ENCODE measurements at places on chromosomes 6 and 20.

- DNase-seq: no peak
These were observed 22.7 kb upstream of the NTSR1 start for GRCh38 chr20:62685781-62686555.

DNA sequence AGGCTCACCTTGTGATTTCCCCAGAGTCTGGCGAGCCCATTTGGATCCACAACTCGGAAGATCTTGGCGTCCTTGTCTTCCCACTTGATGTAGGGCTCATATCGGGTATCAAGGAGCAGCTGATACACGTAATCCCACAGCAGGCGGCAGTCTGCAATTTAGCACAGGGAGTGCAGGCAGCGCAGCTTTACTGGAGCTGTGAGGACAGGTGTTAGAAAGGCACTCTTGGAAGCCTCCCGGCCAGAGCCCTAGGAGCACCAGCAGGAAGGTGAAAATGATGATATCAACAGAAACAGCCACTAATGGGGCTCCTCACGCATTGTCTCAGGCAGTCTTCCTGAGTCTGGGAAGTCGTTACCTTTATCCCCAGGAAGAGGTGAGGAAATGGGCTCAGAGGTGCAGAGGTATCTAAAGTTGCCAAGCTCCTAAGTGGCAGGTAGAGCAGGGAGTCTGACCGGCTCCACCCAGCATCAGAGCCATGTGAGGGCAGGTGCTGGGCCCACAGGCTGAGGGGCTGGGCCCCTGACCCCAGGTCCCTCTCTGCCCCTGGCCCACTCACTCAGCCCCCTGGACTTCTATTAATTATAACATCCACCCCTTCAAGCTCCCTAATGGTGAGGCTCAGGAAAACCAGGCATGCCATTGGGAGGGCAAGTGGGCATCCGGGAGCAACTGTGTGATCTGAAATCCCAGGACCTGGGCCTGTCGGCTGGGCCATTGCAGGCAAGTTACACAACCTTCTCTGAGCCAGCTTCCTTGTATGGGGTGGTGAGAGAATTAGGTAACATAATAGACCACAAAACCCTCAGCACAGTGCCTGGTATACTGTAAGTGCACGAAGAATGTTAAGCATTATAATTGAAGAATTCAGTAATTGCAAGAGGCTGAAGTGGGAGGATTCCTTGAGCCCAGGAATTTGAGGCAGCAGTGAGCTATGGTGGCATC lies 18.3 kb downstream of the ETV7 start:
- DNase-seq: peak; percentile 70

DNA sequence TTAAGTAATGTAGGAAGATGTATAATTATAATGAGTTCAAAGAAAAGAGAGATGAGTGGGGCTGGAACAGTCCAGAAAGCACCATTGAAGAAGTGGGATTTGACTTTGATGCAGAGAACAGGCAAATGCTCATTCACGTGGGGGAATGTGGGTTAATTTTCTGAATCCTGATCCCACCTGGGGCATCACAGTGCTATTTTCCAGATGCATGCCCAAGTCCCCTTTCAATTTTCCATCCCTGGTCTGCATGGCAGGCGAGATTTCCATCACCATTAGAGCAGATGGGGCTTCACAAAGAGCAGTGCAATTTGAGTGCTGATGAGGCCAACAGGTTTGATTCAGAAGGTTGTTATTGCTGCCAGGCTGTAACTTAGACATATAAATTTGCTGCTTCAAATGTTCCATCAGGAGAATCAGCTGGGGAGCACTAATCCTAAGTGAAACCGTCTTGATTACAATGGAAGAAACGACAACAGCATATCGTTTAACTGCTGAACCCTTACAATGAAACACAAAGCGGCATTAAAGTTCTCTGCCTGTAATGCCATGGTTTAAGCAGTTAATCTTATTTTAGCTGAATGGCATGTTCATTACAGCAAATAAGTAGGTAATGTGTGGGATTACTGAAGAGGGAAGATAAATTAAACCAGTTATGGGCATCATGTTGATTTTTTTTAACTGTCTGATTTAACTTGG lies 45.2 kb downstream of the OSTM1 start:
- DNase-seq: no peak

DNA sequence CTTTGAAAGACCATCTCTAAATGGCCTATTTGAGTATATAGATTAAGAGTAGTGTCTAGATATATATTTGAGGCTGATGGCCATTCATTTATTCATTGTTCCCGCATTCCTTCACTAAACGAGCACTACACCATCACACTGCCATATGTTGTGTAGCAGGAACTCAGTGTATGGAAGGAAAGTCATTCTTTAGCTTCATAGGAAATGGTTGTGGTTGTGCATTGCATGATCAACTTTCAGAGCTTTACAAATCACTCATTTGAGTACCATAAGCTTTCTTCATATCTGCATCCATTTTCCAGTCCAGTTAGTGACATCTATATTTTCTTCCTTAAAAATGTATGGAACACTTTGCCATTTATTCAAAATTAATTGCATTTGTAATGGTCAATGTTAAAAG lies 97.9 kb downstream of the ARID1B start:
- no peak for DNase-seq

DNA sequence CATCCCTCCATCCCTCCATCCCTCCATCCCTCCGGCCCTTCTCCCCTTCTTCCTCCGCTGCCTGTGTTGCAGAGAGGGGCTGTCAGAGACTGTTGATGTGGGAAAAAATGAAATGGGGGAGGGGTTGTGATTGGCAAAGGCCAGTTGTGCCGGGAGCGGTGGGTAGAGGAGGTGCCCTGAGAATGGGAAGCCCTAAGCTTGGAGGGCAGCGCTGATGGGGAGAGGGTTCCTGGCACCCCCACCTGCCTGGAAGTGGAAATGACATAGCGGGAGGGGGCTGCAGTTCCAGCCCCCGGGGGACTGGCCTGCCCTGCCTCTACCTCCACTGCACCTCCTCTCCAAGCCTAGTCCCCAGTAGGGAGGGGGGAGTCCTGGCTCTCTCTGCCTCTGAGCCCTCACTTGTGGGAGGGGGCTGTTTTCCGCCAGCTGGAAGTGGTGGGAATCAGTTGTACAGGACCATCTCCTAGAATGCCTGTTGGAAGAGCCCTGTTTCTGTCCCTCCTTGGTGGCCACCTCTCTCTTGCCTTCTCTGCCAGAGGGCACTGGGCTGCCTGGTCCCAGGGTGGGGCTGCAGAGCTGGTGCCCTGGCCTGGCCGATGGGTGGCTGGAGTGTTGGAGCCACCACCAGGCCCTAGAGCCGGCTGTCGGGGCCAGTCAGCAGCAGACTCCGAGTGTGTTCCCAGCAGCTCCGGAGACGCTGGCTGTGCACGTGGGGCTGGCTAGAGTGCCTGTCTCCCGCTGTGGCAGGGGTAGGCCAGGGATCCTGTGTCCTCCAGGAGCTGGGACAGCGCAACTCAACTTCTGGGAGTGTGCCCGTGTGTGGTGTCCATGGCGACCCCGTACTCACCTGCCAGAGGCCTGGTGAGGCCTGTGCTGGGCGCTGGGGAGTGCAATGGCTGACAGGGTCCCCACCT lies 1.5 kb downstream of the DLGAP4 start:
- DNase-seq: no peak

DNA sequence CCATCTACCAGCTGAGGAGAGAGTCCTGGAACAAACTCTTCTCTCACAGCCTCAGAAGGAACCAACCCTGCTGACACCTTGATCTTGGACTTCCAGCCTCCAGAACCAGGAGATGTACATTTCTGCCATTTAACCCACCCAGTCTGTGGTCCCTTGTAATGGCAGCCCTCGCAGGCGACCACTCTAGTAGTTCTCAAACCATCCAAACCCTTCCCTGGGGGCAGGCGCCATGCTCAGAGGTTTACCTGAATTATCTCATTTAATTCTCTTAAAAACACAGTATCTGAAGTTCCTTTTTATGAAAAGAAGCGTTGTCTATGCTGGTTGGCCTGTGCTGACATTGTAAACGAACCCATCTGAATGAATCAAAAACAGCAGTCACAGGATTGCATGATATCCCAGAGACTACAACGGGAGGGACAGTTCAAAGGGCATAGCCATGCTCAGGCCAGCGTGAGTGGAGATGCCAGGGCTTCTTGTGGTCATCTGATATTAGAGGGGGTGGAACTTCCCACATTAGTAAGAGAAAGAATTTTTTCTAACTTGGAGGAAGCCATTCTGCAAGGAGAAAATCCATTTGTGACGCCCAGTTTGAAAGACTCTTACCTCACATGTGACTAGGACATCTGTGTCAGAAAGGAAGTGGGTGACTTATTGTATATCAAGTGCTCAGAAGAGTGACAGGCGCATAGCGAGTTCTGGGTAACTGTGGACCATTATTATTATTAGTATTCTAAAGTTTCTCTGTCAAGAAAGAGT lies 17.2 kb upstream of the TAGAP start:
- DNase-seq: no peak

DNA sequence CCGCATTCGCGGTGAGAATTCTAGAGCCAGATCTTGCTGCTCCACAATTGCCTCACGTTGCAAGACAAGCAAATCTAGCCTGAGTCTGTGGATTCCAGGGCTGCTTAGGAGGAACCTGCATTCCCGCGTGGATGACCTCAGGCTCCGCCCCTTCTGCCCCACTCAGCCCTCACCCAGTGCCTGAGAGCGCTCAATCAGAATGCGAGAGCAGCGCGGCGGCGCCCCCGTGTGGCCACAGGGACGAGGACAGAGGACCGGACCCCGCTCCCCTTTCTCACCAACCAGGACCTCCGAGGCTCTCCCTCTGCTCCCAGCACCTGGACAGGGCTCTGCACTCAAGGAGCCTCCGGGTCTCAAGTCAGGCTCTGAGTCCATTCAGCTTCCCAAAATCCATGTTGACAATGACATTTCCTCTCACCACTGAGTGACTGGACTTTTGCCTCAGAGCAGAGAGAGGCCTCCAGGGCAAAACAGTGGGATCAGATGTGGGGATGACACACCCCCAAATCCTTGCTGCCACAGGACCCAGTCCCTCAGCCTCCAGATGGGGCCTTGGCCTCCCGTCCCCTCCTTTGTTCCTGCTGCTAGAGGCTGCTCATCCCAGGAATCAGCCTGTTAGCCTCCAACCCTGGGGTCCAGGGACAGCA lies 52.0 kb downstream of the RPP21 start:
- peak; percentile 1 for DNase-seq

DNA sequence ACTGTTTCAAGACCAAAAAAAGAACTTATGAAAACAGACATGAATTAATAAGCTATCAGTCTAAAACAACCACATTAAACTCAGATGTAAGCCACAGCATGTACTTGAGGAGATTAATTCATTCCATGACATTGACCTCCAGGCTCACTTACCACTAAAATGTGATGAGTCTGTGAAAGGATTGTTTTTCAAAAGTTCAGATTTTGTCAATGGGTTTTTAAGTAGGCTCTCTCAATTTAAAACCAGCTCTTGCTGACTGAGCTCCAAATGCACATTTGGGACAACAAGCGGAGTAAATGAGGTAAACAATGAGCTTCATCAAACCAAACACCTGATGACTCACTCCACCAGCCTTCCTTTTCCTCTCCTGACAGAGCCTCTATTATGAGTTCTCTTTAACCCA lies 197.0 kb downstream of the SIM1 start:
- DNase-seq: no peak

DNA sequence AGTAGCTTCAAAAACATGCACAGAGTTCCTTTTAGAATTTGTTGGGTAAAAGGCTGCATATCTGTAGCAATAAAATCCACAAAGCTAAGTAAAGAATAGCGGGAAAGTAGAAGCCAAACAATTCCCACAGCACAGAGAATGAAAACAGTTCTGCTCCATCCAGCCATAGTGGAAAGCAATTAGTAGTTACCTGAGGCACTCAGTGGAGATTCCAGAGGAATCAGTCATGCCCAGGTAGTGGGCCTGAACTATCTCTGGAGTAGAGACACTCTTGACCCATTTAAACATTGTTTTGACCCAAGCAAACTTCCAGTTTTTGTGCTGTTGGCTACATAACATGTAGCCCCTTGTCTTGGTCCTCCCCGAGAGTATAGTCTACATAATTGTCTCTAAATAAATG lies 559.5 kb upstream of the PTCHD4 start:
- DNase-seq: no peak

- no peak for DNase-seq
These were observed 47.7 kb downstream of the PLAGL2 start for GRCh38 chr20:32159766-32160221.

GRCh38 chr20:19026121-19026878 lies 186.1 kb upstream of the SLC24A3 start:
- no peak for DNase-seq

DNA sequence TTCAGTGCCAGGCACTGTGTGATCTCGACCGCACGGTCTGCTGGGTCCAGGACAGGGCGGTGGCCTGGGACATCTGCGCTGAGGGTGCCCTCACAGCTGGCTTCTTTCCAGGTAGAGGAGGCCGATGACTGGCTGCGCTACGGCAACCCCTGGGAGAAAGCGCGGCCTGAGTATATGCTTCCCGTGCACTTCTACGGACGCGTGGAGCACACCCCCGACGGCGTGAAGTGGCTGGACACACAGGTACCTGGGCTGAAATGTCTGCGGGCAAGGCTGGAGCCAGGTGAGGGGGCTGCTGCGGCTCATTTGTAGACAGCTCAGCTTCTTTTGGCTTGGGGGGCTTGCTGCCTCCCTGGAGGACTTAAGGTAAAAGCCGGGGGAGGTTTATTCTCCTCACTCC lies 26.6 kb downstream of the PYGB start:
- no peak for DNase-seq

DNA sequence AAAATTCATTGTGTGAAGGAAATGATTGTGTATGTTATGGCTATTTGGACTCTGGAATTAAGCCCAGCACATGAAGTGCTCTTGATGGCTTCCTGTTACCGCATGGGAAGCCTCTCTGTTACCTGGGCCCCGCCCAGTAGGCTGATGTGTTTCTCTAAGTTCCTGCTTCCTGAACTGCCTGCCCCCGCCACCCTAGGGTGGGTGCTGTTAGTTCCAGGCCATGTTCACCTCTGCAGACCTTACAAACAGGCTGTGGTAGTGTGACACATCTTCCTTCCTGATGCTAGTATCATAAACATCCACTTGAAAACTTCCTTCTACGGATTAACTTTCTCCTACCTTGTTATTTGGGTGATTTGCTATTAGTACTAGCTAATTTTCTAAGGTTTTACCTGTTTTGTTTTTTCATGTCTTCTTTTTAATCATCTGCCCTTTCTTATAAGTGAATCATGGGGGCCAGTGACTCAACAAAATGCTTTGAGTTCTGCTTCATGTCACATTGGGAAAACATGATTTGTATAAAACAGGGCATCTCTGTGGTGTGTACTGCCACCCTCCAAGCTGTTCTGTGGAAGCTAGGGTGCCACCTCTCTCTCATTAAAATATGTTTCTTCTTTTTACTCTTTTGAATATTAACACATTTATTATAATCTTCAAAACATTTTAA lies 40.6 kb downstream of the SH3BGRL2 start:
- peak; percentile 37 for DNase-seq

- DNase-seq: no peak
These were observed 86.1 kb upstream of the STMND1 start for GRCh38 chr6:17015551-17016381.

DNA sequence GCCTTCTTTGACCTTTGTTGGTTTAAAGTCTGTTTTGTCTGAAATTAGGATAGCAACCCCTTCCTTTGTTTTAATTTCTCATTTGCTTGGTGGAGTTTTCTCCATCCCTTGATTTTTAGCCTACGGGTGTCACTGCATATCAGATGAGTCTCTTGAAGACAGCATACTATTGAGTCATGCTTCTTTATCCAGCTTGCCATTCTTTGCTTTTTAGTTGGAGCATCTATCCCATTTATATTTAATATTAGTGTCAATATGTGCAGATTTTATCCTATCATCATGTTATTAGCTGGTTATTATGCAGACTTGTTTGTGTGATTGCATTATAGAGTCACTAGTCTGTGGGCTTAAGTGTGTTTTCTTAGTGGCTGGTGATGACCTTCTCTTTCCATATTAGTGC lies 622.2 kb downstream of the MMUT start:
- DNase-seq: no peak

GRCh38 chr20:10789386-10789785 lies 115.6 kb upstream of the JAG1 start:
- no peak for DNase-seq

- peak; percentile 39 for DNase-seq
These were observed 17.7 kb downstream of the CST8 start for GRCh38 chr20:23508449-23509229.
